ENCODE measurements at places on chromosomes 5 and 9. TPM values are rescaled to one million over a fixed set of nuclear protein-coding genes. Genes with fewer than 3 reads are reported as not detected.

GRCh38 chr9:138077898-138078540, 200.4 kb downstream of the CACNA1B start:
- no peak for DNase-seq

- peak; percentile 86 for DNase-seq
These were observed 221.8 kb downstream of the MEF2C start for GRCh38 chr5:88660947-88661805.

DNA sequence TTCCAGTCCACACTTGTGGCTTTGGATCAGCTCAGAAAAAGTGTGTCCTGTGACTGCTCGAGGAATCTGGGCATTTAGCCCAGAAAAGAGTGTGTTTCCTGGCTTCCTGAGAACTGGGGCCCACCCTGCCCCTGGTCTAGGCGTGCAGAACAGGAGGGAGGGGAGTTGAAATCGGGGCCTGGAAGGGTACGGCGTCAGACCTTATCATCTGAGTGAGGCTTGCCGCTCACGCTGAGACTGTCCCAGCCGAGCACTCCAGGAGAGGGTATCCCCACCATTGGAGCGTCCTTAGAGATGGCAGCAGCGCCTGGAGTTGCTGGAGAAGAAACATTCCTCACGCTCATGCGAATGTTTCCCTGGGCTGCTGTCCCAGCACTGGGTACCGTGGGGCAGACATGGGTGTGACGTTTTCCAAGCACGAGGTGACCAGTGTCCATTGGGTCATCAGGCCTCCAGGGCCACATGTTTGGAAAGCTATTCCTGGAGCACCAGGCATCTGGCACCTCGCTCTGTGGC, 22.5 kb downstream of the NEK6 start:
- DNase-seq, result no peak

GRCh38 chr5:26807231-26808199, 230.9 kb downstream of the CDH9 start:
- DNase-seq, result no peak

GRCh38 chr5:67221487-67222242, 25.1 kb upstream of the CD180 start:
- no peak for DNase-seq

GRCh38 chr5:59099270-59099994, 516.6 kb downstream of the RAB3C start:
- DNase-seq, result no peak

DNA sequence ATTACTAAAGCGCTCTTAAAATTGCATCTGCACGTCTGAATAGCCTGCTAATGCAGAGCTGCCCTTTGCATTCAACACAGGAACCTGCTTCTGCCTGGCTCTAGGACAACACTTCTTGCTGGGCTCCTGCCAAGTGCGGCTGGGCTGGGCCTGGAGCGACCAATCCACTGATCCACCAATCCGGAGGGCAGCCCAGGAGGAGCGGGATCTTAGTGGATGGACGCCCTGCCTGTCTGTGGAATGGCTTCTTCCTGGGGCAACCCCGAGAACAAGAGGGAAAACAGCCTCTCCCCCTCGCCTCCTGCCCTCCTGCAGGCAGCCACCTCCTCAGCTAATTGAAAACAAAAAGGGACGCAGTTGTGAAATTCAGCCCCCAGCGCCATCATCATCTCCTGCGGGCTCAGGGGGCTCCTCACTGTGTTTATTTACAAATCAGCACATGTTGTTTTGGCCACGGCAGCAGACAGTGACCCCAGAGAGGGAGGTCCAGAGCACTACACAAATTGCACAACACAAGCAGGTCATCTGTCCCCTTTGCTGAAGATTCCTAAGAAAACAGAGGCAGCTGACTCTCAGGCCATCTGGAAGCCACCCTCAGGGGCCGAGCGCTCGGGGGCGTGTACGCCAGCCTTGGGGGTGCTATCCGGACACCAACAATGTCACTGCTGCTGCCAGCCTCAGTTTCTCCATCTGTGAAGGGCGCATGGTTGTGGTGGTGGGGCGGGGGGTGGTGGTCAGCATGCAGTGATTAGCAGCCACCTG, 57.3 kb downstream of the GADD45G start:
- peak; percentile 96 for DNase-seq

GRCh38 chr5:177260961-177261360, 42.6 kb downstream of the RAB24 start:
- DNase-seq, result no peak

DNA sequence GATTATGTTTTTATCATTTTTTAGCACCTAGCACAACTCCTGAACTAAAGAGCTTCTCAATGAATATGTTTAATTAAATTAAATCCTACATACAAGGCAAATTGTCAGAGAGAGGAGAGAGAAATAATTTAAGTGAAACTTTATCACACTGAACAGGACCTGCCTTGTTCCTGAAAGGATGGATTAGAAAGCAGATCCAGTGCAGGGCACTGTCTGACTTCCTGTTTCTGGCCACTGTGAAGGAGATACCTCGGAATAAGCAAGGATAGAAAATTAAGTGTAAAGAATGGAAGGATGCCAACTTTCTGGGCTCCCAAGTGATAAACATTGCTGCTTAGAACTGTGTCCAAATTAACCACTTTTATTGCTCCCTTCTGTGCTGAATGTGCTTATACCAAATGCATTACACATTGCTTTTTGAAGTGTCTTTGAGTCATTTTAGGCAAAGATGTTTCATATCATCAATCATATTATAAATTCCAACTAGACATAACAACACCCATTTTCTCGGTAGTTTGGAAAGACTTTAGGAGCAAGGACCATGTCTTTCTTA, 89.1 kb upstream of the SPDL1 start:
- DNase-seq, result no peak

GRCh38 chr9:120915854-120916470, 10.6 kb downstream of the TRAF1 start:
- no peak for DNase-seq

DNA sequence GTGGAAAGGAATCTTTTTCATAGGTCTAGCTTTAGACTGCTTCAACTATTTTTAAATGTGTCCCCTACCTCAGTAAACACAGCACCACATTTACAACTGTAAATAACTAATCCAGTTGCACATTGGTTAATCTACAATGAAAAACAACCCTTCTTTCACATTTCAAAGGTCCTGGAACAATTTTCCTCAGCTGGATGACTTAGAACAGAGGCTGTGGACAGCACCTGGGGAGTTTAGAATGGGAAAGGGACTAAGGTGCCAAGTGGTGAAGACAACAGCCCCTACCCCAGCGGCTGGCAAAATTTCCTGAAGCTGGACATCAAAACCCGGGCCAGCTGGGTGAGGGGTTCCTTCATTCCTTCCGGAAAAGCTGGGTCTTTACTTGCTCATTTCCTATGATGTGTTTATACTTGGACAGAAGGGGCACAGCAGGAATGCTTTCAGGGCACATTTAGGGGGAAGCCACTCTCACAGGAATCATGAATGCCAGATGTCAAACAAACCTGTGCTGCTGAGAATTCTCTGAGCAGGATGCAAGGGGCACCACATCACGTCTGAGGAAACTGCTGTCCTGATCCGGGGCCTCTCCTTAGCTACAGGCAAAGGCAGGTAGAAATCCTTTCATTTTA, 158.3 kb downstream of the NR2F1-AS1 start:
- no peak for DNase-seq

DNA sequence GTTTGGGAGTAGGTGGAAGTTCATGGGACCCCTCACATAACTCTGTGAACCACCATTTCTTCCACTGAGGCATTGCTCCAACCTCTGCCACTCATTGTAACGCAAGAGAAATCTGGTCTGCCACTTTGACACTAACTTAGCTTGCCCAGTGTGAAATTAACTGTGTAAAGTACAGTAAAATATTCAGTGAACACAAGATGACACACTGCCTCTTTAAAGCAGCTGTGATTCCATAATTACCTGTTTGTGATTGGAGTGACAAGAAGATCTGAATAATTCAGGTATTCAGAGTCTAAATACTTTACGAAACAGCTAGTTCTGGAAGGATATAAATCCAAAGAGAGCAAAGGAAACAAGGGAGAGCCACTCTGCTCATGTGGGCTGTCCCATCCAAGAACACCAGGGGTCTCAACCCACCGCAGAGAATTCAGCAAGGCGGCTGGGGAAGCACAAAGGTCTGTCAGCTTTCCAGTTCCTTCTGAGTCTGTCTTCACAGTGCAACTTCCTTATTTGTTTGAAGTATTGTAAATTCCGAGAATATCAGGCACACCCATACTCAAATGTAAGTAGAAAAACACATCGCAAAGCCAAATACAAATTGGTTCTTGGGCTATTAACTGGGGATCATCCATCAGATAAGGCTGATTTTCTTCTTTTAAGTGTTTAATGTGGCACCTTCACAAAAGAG, 86.9 kb downstream of the GNAQ start:
- DNase-seq, result no peak

- no peak for DNase-seq
These were observed 485.3 kb upstream of the DMAC1 start for GRCh38 chr9:8284884-8285283.

DNA sequence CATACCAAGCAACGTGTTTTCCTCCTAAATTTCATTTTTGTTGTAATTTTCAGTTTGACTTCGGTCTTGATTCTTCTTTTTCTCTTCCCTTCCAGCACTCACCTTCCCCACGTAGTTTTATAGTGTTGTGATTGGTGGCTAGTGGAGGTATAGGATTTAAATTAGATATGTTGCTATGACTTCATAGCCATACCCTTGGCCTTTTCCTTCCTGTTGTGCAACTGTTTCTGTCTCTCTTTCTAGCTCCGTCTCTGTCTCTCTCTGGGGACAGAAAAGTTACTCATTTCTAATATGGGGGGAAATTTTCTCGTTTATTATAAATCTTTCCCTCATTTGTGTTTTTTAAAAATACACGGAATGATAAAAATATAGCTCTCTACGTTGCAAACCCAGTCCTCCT, 20.6 kb upstream of the C5orf24 start:
- no peak for DNase-seq

DNA sequence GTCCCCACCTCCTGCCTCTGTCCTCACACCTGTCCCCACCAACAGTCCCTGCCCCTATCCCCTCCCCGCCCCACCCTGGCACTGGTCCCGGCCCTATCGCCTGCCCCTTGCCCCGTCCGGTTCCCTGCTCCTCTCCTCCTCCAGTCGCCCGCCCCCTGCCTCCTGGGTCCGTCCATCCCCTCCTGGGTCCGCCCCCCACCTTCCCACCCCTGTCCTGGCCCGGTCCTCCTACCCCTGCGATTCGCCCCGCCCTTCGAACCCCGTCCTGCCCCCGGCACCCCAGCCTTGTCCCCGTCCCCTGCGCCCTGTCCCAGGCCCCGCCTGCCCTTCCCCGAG, 372 bp downstream of the EDF1 start:
- no peak for DNase-seq

DNA sequence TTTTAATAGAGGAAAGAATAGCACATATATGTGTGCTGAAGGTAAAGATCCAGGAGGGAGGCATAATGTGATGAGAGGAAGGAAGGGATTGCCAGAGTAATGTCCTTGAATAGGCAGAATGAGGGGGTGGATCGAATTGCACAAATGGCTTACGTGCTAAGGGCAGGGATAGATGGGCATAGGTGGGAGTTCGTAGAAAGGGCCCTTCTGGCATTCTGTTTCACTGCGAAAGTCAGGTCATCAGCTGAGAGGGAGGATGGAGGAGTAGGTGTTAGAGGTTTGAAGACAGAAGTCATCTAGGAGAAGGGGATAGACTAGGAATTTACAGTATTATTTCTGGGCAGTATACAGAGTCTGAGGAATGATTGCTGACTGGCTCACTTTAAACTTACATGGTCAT, 32.1 kb downstream of the CNOT6 start:
- DNase-seq, result peak; percentile 31

GRCh38 chr5:143560378-143560777, 156.9 kb upstream of the NR3C1 start:
- no peak for DNase-seq

GRCh38 chr9:4495537-4495936, 5.3 kb downstream of the SLC1A1 start:
- no peak for DNase-seq

DNA sequence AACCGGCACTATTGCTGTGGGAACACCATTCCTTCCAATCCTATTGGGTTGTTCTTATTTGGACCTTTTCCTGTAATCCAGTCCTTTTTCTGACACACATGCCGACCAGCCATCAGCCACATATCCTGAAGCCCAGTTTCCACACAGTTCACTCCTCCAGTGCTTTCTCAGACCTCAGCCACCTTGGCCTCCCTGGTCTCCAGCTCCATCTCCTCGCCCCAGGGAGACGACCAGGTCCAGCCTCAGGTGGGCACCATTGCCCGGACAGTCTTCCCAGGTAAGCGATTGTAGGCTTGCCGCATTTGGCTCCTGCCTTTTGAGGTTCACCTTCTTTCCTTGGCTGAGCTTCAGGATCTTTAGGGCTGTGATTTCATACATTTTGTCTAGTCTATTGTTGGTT, 15.2 kb upstream of the TERT start:
- no peak for DNase-seq

Gene ROR2
- 20.6 TPM for polyA plus RNA-seq

Gene CCL28
- 3.2 TPM for polyA plus RNA-seq

Gene MARCHF6
- polyA plus RNA-seq, result 204 TPM

Gene SOX30
- 0.58 TPM for polyA plus RNA-seq

Gene ENTREP1
- 3.4 TPM for polyA plus RNA-seq
